ENCODE measurements at places on chromosomes 2 and 18.

DNA sequence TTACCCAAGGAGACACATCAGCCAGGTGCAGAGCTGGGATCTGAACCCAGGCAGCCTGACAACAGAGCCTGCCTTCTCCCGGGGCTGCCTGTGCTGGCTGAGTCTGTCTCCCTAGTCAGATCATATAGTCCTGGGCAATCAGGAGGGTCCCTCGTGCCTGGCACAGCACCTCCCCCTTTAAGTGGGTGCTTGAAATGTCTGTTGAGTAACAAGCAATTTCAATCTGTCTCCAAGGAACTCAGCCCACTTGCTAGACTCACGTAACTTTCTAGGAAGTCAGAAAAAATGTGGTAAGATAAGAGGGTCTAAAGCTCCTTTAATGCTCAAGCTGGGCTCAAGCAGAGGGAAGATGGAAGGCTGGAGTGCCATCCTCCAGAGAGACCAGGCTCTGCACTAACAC lies 51.9 kb downstream of the REEP1 start:
- no peaks in the 10 kb centered on the region for H3K27me3 ChIP-seq
- H3K4me3 ChIP-seq, result no peak overlapping the region
- DNase-seq, result no peak
- no peak overlapping the region for H3K27ac ChIP-seq

GRCh38 chr2:177296040-177296439 lies 31.5 kb upstream of the NFE2L2 start:
- no peak overlapping the region for H3K27ac ChIP-seq
- H3K4me3 ChIP-seq, result no peak overlapping the region
- peak; percentile 39 for DNase-seq
- no peaks in the 10 kb centered on the region for H3K36me3 ChIP-seq

DNA sequence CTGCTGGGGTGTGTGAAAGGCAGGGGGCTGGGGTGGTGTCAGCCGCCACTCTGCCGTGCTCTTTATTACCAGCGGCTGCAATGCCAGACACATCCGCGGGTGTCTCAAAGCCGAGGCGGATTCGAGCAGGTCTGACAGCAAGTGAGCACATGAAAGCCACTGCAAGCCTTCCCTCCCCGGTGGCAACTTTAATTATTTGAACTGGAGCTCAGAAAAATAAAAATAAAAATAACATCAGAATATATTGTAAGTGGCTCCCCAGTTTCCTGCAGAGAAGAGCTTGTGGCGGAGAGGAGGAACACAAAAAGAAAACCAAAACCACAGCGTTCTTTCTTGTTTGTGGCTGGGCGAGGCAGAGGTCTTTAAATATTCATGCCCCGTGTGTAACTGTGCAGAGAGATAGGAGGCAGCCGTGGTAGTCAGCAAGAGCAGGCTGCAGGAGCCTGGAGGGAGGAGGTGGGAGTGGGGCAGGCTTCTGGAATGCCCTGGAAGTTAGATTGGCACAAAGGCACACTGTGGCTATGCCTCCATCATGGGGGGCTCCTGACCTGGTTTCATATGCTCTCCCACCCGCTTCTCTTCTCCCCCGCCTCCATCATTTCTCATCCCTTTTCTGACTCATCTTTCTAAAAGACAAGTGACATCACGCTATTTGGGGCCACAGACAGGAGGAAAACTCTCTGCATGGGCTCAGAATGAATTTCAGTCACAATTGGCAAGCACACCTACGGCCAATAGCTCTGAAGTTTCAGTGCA lies 199.8 kb downstream of the CLIP4 start:
- no peak overlapping the region for H3K27ac ChIP-seq
- H3K4me3 ChIP-seq, result no peak overlapping the region
- peaks cover 17% of the 10 kb centered on the region for H3K4me1 ChIP-seq
- H3K36me3 ChIP-seq, result no peaks in the 10 kb centered on the region

GRCh38 chr2:207321514-207321913 lies 155.8 kb upstream of the KLF7 start:
- no peaks in the 10 kb centered on the region for H3K27me3 ChIP-seq
- H3K4me3 ChIP-seq, result no peak overlapping the region
- no peaks in the 10 kb centered on the region for H3K36me3 ChIP-seq
- no peak for DNase-seq
- no peak overlapping the region for H3K27ac ChIP-seq

DNA sequence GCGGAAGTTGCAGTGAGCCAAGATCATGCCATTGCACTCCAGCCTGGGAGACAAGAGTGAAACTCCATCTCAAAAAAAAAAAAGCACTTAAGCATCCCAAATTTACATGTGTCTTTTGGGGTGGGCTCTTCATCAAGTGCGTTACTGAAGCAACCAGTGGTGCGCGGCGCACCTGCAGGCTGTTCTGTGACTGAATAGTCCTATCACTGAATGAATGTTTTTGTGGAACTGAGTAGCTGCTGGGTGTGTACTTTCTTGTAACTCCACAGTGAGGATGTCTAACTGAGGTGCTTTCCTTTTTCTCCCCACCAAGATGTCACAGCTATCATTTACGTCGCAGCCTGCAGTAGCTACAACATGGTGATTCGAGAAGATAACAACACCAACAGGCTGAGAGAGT lies 17.0 kb downstream of the CHMP1B start:
- H3K4me1 ChIP-seq, result peaks cover 7% of the 10 kb centered on the region
- no peak overlapping the region for H3K4me3 ChIP-seq
- H3K27ac ChIP-seq, result no peak overlapping the region
- no peaks in the 10 kb centered on the region for H3K27me3 ChIP-seq

GRCh38 chr18:67074309-67074708 lies 442.2 kb downstream of the DSEL start:
- no peaks in the 10 kb centered on the region for H3K36me3 ChIP-seq
- no peak overlapping the region for H3K27ac ChIP-seq
- DNase-seq, result no peak
- H3K27me3 ChIP-seq, result no peaks in the 10 kb centered on the region
- no peak overlapping the region for H3K4me3 ChIP-seq
